ENCODE measurements at places on chromosomes 16 and 17.

- no peak for DNase-seq
Measured at GRCh38 chr17:28811651-28812090, 30.9 kb downstream of the FAM222B start.

- DNase-seq = no peak
Measured at GRCh38 chr17:77566151-77566550, 392.4 kb upstream of the TNRC6C start.

- no peak for DNase-seq
Measured at GRCh38 chr17:64040206-64040605, 19.8 kb upstream of the ICAM2 start.

- DNase-seq = no peak
Measured at GRCh38 chr16:79988089-79988488, 387.6 kb upstream of the MAF start.

DNA sequence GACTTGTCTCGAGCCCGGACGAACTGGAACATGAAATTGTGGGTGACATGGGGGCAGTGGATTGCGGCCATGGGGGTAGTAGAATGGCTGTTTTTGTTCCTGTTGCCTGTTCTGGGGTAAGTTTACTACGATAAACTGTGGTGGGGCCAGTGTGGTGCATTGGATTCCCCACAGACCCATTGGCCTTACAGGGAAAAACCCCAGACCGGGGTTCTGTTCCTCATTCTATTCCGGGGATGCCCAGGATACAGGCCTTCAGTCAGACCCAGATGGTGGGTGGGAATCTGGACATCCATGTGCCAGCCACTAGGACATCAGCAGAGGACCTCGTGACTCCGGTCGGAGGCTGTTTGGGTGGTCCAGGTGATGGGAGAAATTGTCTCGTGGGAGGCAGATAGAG is 88.1 kb downstream of the ABCC1 start:
- DNase-seq = no peak

DNA sequence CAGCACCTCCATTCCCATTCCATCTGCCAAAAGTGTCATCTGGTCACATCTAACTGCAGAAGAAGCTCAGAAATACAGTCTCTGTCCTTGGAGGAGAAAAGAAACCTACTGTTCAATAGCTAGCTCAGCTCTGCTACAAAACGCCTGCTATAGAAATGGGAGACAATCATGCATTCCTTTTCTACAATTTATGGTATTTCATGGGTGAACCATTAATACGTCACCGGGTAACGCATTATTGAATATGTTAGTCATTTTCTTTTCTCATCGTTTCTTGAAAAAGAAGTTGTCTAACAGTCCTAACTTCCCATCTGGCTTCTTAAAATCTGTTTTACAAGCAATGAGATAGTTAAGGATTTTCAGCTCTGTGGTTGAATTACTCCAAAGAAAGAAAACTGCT is 496.7 kb upstream of the RBFOX1 start:
- no peak for DNase-seq

GRCh38 chr17:61124562-61124961 is 275.1 kb upstream of the TBX2 start:
- DNase-seq = no peak

GRCh38 chr16:57624044-57624688 is 4.3 kb upstream of the ADGRG1 start:
- DNase-seq = no peak

DNA sequence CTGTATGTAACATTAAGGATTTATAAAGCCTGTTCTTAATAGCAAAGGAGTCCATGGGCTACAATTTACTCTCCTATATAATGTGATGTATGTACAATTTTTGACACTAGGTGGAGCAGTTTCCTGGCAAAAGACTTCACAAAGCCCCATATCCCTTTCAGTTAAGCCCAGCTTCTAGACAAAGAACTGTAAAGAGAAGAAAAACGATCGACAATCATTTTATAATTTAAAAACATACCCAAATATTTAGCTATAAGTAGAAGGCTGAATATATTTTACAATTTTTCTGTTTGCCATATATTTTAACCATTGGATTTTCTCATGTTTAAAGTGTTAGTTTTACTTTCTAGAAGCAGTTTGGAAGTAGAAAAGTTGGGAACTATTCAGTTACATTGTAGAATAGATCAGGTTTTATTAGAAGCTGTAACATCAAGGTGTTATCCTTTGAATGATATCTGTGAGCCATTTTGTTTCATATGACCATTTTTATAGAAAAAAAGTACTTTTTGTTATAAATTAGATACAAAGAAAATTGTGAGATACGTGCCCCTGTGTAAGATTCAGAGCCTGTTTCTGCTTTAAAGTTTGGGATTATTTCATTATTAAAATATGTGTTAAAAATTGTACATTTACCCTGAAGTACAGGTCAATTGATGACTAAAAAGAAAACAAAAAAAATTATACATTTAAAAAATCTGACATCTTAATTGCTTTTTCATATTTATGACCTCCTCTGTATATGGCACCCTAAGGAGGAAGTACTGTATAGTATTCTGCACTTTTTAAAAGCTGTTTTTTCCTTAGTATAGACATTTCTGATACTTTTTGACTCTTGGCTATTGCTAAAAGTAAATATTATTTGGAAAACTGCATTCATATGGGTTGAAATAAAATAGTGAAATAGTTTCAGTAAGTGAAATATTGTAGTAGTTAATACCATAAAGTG is 46.3 kb downstream of the VMP1 start:
- DNase-seq = no peak

DNA sequence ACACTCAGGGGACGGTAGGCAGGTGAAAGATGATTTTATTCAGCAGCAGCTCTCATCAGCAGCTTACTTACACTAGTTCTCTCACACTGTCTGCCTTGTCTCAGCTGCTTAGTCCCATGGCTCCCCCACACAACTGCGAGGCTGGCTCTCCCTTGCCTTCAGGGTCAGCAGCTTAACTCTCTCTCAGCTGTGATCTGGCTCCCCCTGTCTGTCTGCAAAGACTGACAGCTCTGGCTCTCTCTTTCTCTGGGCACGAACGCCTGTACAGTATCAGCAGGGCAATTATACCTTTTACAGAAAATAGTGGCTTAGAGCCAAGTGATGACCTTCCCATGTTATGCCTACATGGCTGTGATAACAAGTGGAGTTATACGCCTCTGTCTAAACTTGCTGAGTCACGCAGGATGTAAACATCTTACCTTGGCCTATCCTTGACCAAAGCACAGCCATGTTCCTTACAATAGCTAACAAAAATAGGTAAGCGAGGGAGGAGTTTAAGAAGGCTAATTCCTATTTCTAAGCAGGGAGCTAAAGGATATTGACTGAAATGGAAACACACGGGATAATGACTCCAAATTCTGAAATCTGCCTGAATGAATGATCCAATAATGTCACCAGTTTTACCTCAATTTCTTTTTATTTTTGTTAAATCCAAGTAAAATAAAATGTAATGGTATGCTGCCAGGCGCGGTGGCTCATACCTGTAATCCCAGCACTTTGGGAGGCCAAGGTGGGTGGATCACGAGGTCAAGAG is 1.1 kb upstream of the NDUFAB1 start:
- DNase-seq = no peak

GRCh38 chr17:34653511-34653910 is 74.1 kb downstream of the TMEM132E start:
- DNase-seq = no peak

- no peak for DNase-seq
Measured at GRCh38 chr17:17523001-17523730, 27.0 kb upstream of the RASD1 start.

DNA sequence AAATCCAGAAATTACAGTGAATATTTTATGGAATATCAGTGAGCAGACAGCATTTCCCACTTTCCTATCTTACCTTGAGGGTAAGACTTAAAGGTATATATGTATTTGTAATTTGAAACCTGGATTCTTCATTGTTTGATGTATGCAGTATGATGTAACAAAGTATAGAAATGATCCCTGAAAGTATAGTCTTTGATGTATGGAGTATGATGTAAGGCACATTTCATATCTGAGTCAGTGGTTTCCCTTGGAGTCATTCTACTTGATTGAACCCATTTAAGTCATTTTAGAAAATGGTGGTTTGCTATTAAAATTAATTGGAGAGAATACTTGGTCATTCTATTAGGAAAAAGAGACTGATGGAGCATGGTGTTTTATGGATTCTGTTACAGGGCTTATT is 10.1 kb downstream of the AMZ2 start:
- DNase-seq = no peak

DNA sequence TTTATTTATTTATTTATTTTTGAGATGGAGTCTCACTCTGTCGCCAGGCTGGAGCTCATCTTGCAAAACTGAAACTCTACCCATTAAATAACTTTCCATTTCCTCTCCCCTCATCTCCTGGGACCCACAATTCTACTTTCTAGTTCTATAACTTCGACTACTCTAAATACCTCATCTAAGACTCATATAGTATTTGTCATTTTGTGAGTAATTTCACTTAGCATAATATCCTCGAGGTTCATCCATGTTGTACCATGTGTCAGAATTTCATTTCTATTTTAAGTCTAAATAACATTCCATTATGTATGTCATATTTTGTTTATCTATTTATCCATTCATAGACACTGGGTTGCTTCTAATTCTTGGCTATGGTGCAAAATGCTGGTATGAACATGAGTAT is 5.1 kb upstream of the NT5M start:
- DNase-seq = no peak

GRCh38 chr17:81311946-81312345 is 16.8 kb upstream of the SLC38A10 start:
- no peak for DNase-seq

- DNase-seq = no peak
Measured at GRCh38 chr17:77146246-77146632, 5.5 kb downstream of the SEC14L1 start.

- no peak for DNase-seq
Measured at GRCh38 chr17:28049071-28049470, 6.6 kb downstream of the NLK start.

All from activated CD8-positive, alpha-beta memory T cell treated with anti-CD3 and anti-CD28 coated beads for 1 hour (primary cell).